IMR-90 (cell line): ENCODE measurements at places on chromosomes 4 and X. TPM values are rescaled to one million over a fixed set of nuclear protein-coding genes. Genes with fewer than 3 reads are reported as not detected.

The BEX1 gene
- total RNA-seq: 0.18 TPM in 1 of 2 replicates, not detected in the other

GRCh38 chrX:70324326-70324725, 34.4 kb downstream of the KIF4A start:
- DNase-seq: peak; percentile 44

DNA sequence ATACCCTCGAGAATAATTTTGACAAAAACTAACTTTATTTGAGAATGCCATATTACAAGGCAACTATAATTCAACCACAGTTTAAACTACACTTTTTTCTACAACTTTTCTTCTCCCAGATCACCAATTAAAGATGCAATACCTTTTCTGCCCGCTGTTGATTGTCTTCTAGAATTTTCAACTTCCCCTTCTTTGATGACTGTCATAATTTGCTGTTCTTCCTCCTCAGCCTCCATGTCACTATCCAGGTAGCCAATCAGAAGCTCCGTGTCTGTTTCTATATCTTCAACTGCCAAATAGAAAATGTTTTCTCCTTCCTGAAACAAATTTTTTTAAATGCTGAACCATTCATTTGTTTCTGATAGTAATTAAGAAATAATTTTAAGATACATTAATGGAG, 101.5 kb downstream of the PRDM5 start:
- DNase-seq: no peak

The TEX13C gene
- total RNA-seq: not detected in 2 replicates

The MGAT4D gene
- total RNA-seq: not detected in 2 replicates

The L1CAM gene
- 0.36 and 0.56 TPM in 2 replicates for total RNA-seq

The NUDT10 gene
- total RNA-seq: 0.90 and 1.1 TPM in 2 replicates

- no peak for DNase-seq
Measured at GRCh38 chrX:10728806-10729389, 108.5 kb upstream of the MID1 start.

- no peak for DNase-seq
Measured at GRCh38 chr4:48462363-48462762, 20.8 kb upstream of the SLC10A4 start.

- peak; percentile 97 for DNase-seq
Measured at GRCh38 chr4:113958766-113959538, 20.5 kb downstream of the ARSJ start.

GRCh38 chr4:111230265-111230664, 607.4 kb upstream of the PITX2 start:
- peak; percentile 86 for DNase-seq

DNA sequence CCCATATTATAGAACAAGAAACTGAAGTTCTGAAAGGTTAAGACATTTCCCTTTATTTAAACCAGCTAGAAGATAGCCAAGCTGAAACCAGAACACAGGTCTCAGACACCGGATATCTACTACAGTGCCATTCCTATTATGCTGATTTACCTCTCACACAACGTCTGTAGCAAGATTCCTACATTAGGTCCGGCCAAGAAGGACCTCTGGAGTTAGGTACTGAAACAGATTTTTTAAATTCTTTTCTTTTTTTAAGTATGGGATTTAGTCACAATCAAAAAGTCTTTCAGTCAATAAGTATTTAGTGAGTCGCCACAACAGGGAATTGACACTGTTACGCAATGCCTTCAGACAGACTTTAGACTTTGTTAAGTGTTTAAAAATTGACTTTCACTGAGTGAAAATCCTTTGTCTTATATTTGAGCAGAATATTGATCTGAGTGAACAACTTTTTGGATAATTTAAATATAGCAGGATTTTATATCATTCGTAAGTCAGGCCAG, 26.5 kb upstream of the SPANXN4 start:
- DNase-seq: no peak

The DCAF8L2 gene
- not detected in 2 replicates for total RNA-seq

GRCh38 chr4:93994175-93994994, 165.8 kb downstream of the ATOH1 start:
- no peak for DNase-seq

DNA sequence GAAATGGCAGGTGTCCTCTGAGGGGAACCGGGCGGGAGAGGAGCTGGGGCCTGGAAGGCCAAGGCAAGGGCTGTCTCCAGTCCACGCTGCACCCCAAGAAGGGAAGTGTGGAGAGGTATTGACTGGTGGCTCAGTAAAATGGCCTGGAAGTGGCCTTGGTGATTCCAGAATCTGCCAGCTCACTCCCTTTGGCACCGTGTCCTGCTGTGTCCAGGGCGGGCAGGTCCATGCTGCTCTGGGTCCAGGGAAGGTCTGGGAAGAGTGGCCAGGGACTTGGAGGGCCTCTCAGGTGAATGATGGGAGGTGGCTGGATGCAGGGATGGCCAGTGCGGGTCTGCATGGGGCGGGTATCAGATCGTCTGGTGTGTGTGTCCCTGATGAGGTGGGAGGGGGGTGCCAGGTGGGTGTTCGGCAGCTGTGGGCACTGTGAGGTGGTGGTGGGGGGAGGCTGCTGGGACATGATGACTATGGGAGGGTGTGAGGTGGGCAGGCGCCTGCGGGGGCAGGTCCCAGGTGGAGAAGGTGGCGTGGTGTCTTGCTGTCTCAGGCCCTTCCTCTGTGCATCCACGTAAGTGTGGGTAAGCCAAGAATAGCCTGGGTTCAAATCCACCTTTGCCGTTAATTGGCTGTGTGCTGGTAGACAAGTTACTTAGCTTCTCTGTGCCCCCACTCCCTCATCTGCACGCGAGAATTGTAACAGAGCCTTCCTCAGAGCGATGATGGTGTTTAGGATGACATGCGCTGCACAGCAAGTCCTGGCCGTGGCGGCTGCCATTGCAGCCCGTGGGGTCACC, 17.7 kb downstream of the RGS12 start:
- DNase-seq: no peak

DNA sequence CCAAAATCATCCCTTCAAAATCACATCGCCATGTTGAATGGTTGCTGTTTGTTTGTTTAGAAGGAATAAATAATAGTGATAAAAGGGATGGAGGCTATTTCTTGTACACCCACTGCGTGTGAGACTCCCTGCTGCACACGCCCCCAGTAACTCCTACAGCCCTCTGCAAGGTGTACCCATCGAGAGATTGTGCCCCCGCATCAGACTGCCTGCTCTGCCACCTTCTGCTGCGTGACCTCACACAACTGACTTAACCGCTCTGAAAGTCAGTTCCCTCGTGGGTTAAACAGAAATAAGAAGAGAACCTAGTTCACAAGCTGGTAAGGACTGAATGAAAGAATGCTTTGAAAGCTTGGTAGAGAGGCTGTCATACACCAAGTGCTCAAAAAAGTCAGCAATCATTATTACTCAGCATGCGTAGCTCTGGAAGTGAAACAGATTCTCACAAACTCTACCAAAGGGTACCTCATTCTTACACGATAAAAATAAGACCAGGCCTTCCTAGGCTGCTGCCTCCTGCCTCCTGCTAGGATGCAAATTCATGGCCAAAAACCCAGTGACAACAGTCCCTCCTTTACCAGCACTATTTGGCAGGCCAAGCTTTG, 147.1 kb downstream of the CPEB2 start:
- peak; percentile 35 for DNase-seq

The PCYT1B gene
- under 0.01 TPM in 1 of 2 replicates, not detected in the other for total RNA-seq

The TLR6 gene
- 3.9 and 4.4 TPM in 2 replicates for total RNA-seq

- DNase-seq: no peak
Measured at GRCh38 chr4:16116493-16116990, 32.7 kb upstream of the PROM1 start.

GRCh38 chr4:42554072-42554471, 102.8 kb downstream of the ATP8A1 start:
- no peak for DNase-seq

DNA sequence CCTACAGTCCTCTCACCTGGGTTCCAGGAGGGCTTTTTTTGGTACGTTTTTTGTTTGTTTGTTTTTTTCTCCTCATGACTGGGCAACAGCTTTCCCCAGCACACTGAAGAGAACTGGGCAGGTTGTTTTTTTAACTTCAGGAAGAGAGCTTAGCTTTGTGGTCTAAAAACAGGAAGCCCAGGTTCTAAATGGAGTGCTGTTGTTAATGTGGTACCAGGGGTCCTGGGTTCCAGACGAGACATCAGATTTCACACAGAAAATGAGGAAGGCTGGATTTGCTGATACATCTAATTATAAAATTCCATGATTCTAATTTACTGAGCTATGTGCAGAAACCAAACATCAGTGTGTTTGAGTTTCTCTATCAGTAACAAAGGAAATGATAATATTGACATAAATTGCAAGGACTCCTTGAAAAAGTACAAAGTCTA, 4.2 kb downstream of the MYOZ2 start:
- DNase-seq: no peak

- no peak for DNase-seq
Measured at GRCh38 chr4:90082449-90082848, 44.7 kb upstream of the CCSER1 start.

The TENM3 gene
- 127 and 173 TPM in 2 replicates for total RNA-seq

The CXCL5 gene
- not detected in 2 replicates for total RNA-seq

The GPAT3 gene
- 2.9 and 5.3 TPM in 2 replicates for total RNA-seq

- DNase-seq: no peak
Measured at GRCh38 chr4:80253510-80253909, 13.0 kb upstream of the FGF5 start.

DNA sequence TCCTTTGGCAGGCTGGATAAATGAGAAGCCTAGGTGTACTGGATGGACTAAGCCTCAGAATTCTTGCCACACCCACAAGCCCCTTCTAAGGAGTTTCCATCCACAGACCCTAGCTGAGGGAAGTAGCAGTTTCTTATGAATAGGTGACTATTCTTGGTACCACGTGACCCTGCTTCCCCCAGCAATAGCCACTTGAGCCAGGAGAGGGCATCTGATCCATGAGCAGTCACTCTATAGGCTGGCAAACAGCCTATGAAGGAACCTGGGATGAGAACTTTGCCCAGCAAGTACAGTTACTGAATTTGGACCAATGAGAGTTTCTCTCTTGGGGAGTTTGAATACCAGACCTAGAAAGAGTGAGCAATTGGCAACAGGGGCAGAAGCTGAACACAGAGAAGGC, 84.0 kb downstream of the RTL9 start:
- DNase-seq: peak; percentile 11

The UFSP2 gene
- 43.7 and 43.9 TPM in 2 replicates for total RNA-seq

- DNase-seq: peak; percentile 20
Measured at GRCh38 chr4:107751670-107752069, 31.6 kb upstream of the PAPSS1 start.

The SLC10A4 gene
- not detected in 2 replicates for total RNA-seq

GRCh38 chr4:125432078-125432477, 117.3 kb downstream of the FAT4 start:
- DNase-seq: peak; percentile 20

DNA sequence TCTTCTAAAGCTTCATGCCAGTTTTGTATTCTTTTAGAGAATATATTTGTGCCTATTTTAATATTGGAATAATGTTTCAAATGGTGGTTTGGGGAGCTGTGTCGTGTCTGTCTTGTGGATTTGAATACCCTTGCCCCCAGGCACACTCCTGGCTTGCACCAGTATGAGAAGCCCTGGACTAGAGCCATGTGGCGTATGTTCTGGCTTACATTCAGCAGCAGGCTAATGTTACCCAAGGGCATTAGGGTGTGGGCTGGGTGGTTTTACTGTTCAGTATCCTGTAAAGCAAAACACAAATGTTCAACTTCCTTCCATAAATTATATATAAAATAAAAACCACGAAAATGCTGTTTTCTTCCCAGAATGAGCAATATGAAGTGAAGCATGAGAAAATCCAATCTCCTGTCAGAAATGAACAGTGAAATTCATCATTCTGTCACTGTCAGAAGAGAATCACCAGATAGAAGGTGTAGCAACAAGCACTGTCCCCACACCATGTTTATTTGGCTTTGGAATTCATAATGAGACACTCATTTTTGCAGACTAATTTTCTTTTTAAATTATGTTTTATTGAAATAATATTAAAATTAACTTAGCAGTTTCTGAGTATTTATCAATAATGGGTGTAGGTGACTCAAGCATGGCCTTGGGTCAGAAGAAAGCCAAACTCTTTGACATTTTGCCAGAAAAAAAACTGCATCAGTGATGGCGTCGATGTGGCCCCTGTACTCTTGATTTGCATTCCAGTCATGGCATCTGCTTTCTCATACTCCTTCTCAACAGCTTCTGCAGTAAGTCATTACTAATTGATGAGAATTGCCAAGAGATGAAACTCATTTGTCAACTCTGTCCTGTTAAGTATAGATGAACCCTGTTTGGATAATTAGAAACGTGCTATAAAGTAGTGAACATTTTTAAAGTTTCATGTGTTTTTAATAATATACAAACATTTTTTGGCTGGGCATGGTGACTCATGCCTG, 43.8 kb downstream of the WWC2 start:
- DNase-seq: peak; percentile 47

The ARHGAP24 gene
- total RNA-seq: 21.9 and 24.0 TPM in 2 replicates

- peak; percentile 83 for DNase-seq
Measured at GRCh38 chr4:86957215-86957614, 22.4 kb downstream of the AFF1 start.

GRCh38 chrX:16869393-16870094, 618 bp downstream of the RBBP7 start:
- peak; percentile 18 for DNase-seq

The SMIM10 gene
- 2.3 and 3.6 TPM in 2 replicates for total RNA-seq

The TEX11 gene
- not detected in 2 replicates for total RNA-seq

GRCh38 chr4:26863512-26863911, 2.9 kb downstream of the STIM2 start:
- no peak for DNase-seq

- DNase-seq: no peak
Measured at GRCh38 chr4:80155316-80155982, 41.9 kb upstream of the PRDM8 start.

- DNase-seq: no peak
Measured at GRCh38 chr4:166045457-166045856, 172.4 kb downstream of the TLL1 start.

- DNase-seq: peak; percentile 26
Measured at GRCh38 chr4:82721819-82722423, 76.7 kb downstream of the SCD5 start.

DNA sequence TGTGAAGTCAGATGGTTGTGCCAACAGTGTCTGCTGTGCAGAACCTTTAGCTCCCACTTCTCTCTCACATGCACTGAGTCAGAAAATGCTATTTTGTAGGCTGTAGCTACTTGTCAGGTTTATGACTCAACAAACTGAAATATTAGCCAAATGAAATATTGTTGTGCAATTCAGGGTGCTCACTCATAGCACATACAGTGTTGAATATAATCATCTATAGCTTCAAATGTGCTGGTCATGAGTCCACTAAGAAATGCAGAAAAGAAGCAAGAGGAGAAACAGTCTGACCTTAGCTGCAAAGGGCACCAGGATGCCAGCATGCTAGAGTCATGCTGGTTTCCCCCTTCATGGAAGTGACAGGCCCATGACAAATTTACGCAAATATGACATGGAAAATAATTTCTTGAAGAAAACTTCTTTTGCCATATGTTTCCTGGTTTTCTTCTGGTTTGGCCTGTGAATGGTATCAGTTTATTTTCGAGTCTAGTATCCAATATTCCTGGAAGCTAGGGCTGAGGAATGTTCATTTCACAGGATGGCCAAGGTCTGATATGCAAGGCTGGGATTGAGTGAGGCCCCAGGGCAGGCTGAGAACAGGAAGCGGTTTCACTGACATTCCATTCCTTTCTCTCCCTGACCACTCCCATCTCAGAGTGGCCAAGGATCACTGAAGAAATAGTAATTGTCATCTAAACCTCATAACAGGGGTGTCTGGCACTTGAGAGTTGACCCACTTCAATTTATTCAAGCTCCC, 10.3 kb upstream of the CXCL2 start:
- DNase-seq: peak; percentile 97

The COPS4 gene
- total RNA-seq: 107 and 115 TPM in 2 replicates

The HTT gene
- total RNA-seq: 14.3 and 16.1 TPM in 2 replicates
